ENCODE measurements at places on chromosomes 5 and 9.
A peak's percentile ranks its signal among the peaks of the same experiment; 100 is the strongest.

DNA sequence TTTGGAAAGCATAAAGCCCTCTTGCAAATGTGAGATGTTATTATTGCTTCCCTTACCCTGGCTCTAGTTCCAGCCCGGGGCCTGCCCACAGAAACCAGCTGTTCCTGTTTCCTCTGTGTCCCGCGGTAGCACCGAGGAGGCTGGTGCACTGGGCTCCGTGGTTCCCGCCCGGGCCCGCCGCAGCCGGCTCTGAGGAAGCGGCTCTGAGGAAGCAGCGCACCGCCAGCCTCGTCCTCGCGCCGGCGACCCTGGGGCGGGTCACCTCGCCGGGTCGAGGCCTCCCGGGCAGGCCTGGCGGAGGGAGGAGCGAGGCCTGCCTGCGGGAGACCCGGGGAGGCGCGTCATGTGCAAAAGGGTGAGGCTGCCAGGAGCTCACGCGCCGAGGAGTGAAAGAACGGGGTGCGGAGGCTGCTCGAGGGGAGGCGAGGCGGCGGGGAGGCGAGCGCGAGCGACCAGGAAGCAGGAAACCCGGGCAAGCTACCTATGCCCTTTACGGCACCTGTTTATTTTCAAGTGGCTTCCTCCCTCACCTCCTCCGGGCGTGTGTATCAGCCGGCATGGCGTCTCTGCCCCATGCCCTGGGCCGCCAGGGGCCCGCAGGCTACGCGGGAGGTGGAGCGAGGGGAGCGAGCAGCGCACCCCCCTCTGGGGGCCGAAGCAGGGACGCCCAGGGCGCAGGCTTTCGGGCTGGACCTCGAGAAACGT, 61.3 kb upstream of the MEGF10 start:
- DNase-seq, result peak; percentile 48

DNA sequence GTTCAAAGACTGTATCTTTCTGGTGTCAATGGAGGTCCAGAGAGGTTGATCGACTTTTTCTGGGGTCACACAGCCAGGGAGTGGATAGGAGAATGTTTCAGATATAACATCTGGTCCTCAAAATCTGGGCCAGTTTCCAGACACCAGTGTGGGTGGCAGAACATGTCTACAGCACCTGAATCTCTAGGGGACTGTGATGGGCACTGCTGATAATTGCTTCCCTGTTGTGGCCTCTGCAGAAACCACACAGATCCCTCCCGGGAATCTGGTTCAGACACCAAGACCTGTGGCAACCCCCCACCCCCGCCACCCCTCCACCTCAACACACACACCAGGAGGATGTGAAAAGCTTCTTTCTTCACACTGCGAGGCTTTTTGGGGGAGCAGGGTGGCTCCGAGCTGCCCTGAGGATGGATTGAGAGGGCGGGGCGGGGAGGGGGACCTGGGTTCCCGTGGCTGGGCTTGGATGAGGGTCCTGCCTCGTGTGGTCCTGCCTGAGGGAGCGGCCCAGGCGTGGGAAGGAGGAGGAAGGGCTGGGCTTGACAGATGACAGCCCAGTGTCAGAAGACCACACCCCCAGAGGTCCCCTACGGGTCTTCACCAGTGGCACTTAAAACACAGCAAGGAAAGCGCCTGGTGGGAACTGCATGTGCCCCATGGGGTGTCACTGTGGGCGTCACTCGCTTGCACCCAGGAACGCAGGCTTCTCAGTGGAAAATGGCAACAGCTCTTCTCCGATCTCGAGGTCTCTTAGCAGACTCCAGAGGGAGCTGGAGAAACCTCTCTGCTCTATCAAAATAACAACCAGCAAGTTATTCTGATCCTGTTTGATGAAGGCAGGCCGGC, 55.2 kb downstream of the TRIP13 start:
- DNase-seq, result peak; percentile 70

- no peak for DNase-seq
Observed at GRCh38 chr9:116635908-116636307, 51.2 kb upstream of the TRIM32 start.

DNA sequence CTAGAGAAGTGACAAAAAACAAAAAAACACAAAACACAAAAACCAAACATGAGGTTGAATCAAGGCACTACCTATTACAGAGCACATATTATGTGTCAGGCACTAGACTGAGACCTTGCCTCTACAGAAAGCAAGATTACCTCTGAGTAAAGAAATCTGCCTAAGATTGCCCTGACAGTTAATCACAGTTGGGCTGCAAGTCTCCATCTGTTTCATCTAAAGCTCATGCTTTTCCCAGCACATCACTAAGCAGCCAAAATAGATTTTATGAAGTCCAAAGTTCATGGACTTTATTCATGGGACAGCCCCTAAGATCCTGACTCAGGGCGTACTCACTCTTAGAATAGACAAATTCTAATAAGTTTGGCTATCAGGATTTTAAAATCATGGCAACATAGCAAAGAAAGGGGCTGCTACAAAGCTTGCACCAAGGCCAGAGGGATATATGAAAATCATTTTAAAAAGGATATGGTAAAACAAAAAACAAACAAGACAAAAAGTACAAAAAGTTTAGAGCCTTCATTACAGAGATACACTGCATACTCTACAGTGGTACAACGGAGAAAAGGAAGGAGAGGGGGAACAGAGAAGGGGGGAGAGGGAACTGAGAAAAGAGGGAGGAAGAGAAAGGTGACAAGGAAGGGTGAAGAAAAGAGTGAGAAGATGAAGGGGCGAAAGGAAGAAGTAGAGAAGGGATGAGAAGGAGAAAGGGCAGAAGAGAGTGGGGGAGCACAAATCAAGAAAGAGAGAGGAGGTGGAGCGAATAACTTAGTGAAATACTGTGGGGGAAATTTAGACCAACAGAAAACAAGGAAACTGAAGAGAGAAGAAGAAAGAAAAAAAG, 58.2 kb downstream of the RICTOR start:
- DNase-seq, result no peak

DNA sequence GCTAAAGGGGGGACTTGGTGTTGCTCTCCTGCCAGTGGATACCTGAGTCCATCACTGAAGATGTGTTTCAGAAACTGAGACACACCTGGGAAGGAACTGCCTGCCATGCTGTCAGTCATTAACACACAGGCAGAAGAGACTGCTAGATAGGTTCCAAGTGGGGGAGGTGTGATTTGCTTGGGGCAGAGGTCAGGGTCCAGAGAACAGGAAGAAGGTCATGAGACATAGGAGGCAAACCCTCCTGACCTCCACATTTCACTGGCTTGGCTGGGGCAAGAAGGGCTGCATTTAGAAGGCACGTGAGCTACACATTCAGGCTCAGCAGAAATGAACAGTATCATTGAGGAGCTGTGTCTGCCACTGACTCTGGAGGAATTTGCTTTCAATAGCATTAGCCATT, 215.8 kb downstream of the HSPA4 start:
- no peak for DNase-seq

- DNase-seq, result no peak
Observed at GRCh38 chr9:68969538-68969937, 44.4 kb downstream of the PRKACG start.

DNA sequence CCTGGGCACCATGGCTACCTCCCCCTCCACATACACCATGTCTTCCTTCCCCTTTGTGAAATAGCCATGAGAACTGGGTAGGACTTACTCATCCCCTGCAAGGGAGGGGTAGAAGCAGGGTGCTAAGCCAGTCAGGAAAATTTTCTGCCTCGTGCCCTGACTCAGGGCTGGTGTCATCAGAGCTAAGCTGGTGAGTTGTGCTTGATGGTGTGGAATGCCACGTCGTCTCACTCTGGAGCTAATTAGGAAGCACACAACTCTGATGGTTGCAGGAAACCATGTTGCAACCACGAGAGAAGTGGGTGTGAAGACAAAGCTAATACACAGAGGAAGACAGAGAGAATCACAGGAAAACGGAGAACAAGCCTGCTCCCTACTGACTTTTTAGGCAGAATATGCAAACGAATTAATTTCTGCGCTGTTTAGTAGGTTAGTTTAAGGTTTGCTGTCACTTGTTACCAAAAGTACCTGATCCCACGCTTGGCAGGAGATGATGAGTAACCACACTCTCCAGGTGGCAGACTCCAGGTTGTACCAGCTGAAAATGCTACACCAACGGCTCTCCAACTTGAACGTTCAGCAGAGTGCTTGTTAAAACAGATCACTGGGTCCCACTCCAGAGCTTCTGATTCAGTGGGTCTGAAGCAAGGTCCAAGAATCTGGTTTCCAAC, 54.5 kb downstream of the STK10 start:
- no peak for DNase-seq

- DNase-seq, result no peak
Observed at GRCh38 chr5:19240170-19240569, 747.8 kb downstream of the CDH18 start.

DNA sequence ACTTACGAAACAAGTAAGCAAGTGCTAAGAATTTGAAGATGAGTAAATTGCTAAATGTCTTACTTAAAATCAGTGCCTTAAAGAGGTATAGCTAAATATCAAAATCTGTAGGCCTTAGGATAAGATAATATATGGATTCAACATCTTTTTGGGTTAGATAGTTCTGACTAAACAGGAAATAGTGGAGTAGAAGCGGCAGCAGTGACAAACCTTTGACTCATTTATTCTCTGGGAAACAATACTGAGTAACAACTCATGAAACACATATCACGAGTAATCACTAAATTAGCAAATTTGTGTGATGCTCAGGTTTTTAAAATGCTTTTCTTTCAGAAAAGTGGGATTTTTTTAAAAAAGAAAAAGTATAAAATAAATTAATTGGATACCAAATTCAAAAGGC, 762.1 kb upstream of the TYRP1 start:
- no peak for DNase-seq

DNA sequence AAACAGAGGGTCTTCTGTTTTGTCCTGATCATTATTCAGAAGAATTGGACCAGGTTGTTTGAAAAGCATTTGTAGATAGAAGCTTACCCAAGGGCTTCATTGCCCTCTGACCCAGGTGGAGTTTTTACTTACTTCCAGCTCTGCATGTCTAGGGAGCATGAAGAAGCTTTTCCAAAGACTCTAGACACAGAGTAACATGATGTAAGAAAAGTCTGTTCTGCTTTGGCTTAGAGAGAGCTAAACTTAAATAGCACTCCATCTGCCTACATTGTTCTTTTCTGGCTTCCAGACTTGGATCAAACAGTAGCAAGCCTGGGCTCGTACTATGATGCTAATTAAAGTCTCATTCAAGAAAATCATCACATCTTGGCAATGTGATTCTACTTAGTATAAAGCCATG, 112.1 kb downstream of the SNCAIP start:
- no peak for DNase-seq

DNA sequence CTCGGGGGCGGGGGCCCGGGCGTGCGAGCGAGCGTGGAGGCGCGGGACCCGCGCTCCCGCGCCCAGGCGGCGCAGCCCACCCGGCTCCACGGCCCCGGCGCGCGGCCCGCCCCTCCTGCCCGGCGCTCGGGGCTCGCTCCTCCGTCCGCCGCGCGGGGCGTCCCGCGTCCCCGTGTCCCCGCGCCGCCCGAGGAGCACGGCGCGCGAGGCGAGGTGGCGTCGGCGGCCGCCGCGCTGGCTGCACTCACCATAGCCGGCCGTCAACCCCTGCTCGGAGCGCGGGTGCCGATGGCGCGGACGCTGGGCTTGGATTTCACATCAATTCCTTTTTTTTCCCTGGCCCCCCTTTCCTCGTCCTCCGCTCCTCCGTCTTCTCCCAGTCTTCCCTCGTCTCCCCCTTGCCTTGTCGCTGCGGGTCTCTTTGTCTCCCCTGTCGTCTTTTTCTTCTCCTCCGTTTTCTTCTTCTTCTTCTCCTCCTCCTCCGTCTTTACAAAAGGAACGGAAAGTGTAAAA, 494 bp downstream of the PTCH1 start:
- DNase-seq, result no peak

- DNase-seq, result no peak
Observed at GRCh38 chr9:98168153-98168780, 24.2 kb downstream of the CORO2A start.

GRCh38 chr5:141094481-141095262, at the start of gene PCDHB2:
Gene PCDHB2 (plus strand): TSS chr5:141094615. CDS start chr5:141094791, 176 bp downstream.
- peak; percentile 29 for DNase-seq

- no peak for DNase-seq
Observed at GRCh38 chr9:89815061-89815902, 210.5 kb downstream of the GADD45G start.

- no peak for DNase-seq
Observed at GRCh38 chr5:37915097-37915736, 75.4 kb upstream of the GDNF start.
